ENCODE measurements at places on chromosomes 3 and 15.

GRCh38 chr15:62779036-62779770 is 263.3 kb upstream of the TPM1 start:
- no peak for DNase-seq

DNA sequence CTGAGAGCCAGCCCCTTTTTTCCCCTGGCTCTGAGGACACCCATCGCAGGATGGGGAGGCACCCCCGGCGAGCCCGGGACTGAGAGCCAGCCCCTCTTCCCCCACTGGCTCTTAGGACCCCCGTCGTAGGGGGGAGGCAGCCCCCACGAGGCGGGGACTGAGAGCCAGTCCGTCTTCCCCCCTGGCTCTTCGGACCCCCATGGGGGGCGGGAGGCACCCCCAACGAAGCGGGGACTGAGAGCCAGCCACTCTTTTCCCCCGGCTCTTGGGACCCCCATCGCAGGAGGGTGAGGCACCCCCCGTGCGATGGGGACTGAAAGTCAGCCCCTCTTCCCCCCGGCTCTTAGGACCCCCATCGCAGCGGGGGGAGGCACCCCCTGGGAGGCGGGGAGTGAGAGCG is 36.8 kb upstream of the SSUH2 start:
- DNase-seq, result no peak

- no peak for DNase-seq
Measured at GRCh38 chr3:43704697-43705096, 14.0 kb downstream of the ABHD5 start.

GRCh38 chr15:77440378-77440999 is 19.8 kb downstream of the HMG20A start:
- no peak for DNase-seq
